ENCODE measurements at places on chromosomes 4 and X. TPM values are rescaled to one million over a fixed set of nuclear protein-coding genes. Genes with fewer than 3 reads are reported as not detected.

Gene STATH
- 0.26 TPM for polyA plus RNA-seq

DNA sequence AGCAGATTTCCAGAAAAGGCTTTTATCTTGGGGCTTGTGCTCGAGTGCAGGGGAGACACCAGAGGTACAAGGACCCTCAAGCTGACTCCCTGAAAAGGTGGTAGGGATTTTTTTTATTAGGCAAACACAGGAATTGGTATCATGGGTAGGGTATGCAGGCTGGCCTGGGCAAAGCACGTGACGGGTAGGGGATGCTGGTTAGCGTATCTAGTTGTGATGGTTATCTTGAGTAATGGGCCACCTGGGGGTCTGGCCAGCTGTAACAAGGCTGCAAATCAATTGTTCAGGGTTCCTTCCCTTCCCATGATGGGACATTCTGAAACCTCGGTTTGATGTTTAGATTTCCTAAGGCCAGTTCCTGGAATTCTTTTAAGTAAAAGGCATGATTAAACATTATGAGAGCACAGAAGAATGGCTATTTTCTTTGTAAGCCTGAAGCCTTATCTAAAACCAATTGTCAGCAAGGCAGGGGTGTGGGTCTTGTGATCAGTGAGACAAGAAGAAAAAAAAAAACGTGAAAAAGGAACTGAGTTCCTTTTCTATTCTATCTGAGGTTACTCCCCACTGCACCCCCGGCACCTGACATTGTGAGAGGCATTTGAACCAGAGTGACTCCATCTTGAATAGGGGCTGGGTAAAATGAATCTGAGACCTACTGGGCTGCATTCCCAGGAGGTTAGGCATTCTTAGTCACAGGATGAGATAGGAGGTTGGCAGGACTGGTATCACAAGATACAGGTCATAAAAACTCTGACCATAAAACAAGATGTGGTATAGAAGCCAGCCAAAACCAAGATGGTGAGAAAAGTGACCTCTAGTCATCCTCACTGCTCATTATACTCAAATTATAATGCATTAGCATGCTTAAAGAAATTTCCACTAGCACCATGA is 64.2 kb upstream of the S100G start:
- DNase-seq: no peak

DNA sequence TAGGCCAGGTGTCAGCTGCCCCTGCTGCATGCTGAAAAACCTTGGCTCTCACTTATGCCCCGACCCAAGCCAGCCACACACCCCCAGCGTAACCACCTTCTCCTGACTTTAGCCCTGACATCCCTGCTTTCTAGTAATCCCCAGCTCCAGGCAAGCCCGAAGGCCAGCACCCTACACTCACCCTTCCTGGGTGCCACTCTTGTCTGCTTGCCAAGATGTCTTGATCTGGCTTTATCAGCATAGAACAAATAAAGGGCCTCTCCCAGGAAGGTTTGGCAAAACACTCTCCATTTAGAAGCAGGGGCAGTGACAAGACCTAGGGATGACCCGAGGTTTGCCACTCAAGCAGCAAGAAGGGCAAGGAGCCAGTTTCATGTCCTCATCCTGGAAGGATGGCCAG is 6.8 kb upstream of the MAP9 start:
- no peak for DNase-seq

Gene SPATA18
- 1.7 TPM for polyA plus RNA-seq

GRCh38 chr4:74543231-74543781 is 98.4 kb downstream of the AREG start:
- DNase-seq: no peak

Gene ETNPPL
- 0.24 TPM for polyA plus RNA-seq

Gene TXK
- polyA plus RNA-seq: 2.3 TPM

Gene RNF128
- polyA plus RNA-seq: 12.3 TPM

DNA sequence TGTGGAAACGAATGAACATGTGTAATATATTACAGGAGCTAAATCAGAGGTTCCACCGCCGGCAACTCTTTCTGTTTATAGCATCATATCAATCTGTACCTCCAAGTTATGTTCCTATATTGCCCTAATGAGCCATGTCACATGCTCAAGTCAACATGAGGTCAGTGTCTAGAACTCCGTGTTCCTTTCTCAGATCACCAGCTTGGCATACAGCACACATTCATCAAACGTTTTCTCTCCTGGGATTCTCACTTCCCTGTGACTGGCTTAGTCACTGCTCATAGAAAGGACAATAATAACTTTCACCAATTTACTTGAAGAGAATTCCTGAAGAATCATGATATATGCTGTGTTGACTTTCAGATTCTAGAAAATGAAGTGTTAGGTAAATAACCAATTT is 532.0 kb upstream of the SPANXN1 start:
- no peak for DNase-seq

DNA sequence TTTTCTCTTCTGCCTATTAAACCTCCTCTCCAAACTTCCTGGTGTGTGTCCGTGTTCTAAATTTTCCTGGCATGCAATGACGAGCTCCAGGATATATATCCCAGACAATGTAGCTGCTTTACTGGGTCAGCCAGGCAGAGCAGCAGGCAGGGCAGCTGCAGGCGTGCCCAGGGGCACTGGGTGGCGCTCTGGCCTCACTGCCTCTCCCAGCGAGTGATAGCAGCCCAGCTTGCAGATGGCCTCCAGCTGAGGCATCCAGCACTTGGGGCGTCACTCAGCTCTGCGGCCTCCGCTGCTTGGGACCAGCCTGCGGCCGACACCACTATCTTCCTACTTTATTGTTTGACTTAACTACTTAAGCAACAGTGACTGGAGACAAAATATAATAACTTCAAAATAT is 23.0 kb upstream of the UBA6 start:
- DNase-seq: no peak

GRCh38 chrX:53317365-53318069 is 36.1 kb upstream of the IQSEC2 start:
- DNase-seq: no peak

DNA sequence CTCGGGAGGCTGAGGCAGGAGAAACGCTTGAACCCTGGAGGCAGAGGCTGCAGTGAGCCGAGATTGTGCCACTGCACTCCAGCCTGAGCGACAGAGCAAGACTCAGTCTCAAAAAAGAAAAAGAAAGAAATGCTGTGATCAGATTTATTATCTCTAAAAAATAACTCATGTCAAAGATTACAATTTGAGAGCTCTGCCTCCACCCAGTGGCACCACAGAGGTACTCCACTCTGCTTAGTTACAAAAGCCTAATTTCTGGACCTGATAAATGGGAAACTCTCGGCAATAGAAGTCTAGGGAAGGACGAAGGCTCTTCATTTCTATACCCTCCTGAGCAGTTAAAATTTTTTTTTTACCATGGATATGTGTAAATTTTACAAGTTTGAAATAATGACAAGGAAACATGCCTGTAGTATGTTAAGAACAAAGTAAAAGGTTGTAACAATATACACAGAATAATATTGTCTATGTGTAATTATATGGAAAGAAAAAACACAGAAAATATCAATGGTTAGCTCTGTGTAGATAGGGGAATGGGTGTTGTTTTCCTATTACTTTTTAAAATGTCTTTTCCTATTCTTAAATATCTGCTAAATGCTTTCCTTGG is 149.8 kb downstream of the STIM2 start:
- no peak for DNase-seq

GRCh38 chr4:113116414-113117357 is 67.2 kb downstream of the ANK2 start:
- DNase-seq: no peak

GRCh38 chrX:10989386-10989785 is 121.7 kb upstream of the HCCS start:
- no peak for DNase-seq

DNA sequence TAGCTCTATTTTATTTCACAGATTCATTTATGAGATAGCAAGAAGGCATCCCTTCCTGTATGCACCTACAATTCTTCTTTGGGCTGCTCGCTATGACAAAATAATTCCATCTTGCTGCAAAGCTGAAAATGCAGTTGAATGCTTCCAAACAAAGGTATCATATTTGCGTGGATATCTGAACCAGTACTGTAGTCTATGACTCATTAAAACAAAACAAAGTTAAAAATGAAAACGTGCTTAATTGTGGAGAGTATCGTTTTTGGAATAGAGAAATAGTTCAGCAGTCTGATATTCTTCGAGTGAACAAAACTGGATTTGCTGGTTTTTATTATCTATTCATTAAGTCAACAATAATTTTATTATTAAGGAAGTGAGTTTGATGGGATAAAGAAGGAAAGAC is 6.3 kb downstream of the AFP start:
- DNase-seq: no peak

DNA sequence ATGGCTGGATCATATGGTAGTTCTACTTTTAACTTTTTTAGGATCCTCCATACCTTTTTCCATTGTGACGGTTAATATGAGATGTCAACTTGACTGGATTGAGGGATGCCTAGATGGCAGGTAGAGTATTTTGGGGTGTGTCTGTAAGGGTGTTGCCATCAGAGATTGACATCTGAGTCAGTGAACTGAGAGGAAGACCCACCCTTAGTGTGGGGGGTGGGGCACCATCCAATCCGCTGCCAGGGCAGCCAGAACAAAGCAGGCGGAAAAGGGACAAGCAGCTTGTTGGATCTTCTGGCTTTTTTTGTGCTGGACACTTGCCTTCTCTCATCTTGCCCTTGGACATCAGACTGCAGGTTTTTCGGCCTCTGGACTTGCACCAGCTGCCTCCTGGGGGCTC is 168.5 kb upstream of the CXCL13 start:
- no peak for DNase-seq

- DNase-seq: no peak
These were observed 978.1 kb downstream of the C4orf33 start for GRCh38 chr4:130074096-130074495.

DNA sequence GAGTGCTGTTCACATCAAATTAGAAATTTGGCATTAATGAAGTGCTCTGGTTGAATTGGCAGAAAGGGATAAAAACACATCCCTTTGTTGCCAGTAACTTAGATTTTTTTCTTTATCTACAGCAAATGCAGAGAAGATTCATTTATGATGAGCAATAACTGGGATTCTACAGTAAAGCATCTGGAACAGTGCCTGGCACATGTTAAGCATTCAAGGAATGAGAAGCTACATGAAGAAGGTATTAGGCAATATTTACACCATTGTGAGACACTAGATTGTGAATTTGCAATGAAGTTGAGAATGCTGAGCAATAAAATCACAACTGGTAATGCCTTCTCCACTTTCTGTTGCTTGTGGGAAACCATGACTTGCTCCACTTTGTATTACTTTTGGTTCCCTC is 33.5 kb downstream of the PCDH19 start:
- no peak for DNase-seq

DNA sequence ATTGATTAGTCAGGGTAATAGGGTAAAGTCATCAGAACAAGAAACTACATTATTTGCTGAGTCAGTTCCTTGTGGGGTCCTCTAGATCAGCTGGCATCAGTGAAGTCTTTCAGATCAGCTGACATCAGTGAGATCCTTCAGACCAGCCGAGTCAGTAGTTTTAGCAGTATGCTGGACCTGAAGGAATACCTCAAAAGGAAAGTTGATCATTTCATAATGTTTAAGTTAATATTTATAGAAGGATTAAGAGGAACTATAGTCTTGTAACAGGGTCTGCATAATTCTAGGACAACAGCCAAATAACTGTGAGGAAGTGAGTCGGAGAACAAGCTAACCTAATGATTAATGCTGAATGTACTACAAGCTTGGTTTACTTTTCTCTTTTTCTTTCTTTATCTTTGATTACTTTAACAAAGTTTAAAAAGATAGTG is 958 bp upstream of the UGT2B7 start:
- no peak for DNase-seq

DNA sequence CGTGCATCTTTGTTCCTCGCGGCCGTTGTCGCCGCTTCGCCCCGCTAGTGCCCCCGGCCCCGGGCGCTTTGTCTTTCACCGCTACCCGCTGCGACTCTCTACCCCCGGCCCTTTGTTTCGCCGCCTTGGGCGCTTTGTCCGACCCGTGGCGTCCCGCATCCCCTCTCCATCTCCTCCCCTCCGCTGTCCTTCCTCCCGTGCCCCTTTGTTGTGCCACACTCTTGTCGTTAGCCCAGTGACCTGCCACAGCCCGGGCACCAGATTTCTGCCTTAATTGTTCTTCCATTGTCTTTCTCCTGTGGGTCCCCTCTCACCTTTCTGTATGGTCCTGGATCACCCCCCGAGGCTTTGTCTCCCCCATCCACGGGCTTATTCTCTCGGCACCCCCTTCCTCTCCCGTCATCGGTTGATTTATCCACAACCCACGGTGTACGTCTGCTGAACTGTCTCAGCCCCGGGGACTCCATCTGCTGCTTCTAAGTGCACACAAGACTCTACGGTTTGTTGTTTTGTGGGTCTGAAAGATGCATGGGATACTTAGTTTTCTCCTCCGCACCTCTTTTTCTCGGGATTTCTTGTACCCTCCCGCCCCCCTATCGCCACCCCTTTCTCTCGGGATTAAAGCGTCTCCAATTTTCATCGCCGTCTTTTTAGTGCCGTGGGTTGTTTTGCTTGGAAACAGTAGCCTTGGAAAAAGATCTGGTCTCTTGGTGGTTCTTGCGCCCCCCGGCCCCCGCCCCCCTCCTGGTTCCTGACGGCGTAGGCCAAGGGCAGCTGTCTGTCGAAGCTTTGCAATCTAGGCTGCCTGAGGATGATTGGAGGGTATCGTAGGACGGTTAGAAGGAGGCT is 783 bp downstream of the RBPJ start:
- no peak for DNase-seq

Data from right renal pelvis (tissue), 4 donors.